ENCODE measurements at places on chromosomes 7 and 10.

GRCh38 chr10:105149371-105149891 is 508.3 kb downstream of the SORCS3 start:
- DNase-seq: no peak

- no peak for DNase-seq
Measured at GRCh38 chr7:19623676-19624075, 85.2 kb downstream of the POLR1F start.

DNA sequence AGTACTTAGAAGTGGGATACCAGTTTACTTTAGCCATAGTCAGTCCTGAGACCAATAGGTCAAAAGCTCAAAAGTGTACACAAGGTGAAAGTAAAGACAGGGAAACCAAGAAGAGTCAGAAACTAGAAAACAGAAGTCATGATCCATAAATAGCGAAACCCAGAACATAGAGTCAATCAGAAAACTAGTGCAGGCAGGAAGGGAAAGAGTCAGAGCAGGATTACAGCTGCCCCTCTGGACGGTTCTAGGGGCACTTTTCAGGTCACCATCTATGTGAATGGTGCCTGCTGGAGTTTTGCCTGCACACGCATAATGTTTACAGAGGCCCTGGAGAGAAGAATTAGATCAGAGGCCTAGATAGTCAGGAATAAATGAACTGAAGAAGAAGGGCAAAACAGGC is 22.4 kb upstream of the DMTF1 start:
- no peak for DNase-seq

GRCh38 chr7:142717453-142717852 is 31.8 kb upstream of the PRSS1 start:
- DNase-seq: peak; percentile 96

DNA sequence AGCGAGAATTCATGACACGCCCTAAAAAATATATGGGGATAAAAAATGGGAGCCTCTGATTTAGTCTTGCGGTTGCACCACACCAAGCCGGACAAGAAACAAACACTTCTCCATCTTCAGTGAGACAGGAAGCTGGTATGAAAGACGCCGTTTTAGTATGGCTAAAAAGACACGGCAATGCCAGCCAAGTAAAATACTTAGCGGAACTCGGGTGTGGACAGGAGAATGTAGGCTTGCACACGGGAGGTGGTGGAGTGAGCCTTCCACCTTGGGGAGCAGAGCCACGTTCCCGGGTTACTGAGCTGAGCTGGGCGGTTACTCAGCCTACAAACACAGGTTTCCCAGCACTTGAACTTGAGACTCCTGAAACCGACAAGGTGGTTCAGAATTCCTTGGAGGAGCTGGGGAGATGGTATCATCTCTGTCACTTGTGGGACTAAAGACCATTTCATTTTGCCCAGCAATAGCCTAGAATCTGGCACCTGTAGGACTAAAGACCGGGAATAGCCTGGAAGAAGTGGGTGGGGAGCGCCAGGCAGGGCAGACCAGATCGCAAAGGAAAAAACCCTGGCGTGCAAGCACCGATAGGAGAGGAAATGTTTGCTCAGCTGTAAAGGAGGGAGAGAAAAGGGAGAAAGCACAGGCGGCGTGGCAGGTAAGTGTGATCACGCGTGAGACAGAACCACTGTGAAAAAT is 34.8 kb upstream of the SEPHS1 start:
- DNase-seq: no peak

GRCh38 chr10:86357041-86357440 is 9.6 kb downstream of the GRID1 start:
- no peak for DNase-seq

- no peak for DNase-seq
Measured at GRCh38 chr10:18594574-18595156, 56.7 kb downstream of the NSUN6 start.

- DNase-seq: no peak
Measured at GRCh38 chr7:140364819-140365218, 33.5 kb downstream of the SLC37A3 start.

DNA sequence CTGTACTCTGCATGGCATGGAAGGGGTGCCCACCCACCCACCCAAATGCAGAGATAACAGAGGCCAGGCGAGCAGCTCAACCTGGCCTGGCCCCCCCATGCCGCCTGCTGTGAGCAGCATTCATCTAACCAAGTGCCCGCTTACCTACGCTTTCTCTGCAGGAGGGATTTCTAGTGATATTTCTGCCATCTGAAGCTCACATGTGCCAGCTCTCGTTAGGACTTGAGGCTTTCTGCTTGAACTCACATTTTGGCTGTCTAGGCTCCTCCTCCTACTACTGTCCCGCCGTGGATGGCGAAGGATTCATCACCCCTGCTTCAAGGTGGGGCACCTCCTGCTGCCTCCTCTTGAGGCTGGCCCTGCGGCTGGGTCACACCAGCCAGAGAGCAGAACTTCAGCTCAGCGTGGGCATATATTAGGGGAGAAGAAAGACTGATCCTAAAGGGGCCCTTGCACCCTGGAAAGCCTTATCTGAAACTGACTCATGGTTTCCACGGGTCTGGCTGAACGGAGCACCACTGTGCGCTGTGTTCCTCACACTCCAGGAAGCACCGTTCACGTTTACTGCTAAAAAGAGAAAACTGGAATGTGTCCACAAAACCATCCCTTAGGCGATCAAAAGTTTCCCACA is 45.5 kb downstream of the CTBP2 start:
- DNase-seq: no peak

- no peak for DNase-seq
Measured at GRCh38 chr7:17863095-17863808, 77.0 kb downstream of the SNX13 start.

- no peak for DNase-seq
Measured at GRCh38 chr7:111475959-111476358, 86.3 kb downstream of the IMMP2L start.

GRCh38 chr7:124364283-124364682 is 331.4 kb upstream of the TMEM229A start:
- DNase-seq: no peak

DNA sequence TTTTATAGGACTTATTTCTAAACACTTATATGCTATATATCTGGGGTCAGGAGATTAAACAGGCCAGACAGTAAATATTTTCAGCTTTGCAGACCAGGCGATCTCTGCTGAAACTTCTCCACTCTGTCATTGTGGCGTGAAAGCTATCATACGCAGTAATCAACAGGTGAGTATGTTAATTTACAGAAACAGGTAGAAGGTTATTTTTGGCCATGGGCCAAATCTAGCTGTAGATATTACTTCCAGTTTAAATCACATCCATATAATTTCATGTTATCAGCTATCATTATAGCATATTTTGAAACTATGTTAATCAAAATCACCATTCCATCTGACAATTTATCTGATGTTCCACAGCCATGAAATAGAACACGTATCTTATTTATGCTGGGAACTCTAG is 67.8 kb downstream of the GPR37 start:
- no peak for DNase-seq

DNA sequence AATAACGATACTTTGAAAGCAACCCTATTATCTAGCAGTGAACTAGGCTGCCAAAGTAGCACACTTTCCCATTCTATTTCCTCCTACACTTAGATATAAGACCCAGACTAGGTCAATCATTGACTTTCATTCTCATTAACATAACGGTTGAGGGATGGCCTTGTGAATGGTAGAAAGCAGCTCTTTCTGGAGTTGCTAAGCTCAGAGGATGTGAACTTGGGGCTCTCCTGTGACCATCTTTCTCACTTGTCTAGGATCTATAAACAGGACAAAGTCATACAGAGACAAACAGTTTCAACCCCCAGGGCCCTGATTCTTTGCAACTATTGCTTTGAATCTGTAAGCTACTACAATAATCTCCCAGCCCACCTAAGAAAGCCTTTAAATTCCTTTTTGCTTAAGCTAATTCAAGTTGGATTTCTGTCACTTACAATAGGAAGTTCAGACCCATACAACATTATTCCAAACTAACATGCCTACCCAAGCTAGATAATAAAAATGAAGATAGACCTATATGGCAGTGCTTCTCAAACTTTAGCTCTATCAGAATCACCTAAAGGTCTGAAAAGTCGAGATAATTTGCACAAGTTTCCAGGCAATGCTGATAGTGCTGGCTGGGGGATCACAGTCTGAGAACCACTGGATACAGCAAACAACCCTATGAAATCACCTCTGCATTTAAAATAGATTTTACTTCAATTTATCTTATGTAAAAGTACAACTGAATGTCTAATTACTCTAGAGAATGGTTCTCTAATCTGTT is 16.7 kb downstream of the P4HA1 start:
- DNase-seq: no peak

GRCh38 chr10:44008270-44008916 is 359.7 kb upstream of the ZNF32 start:
- DNase-seq: no peak

- no peak for DNase-seq
Measured at GRCh38 chr10:84765656-84766055, 437.3 kb downstream of the CCSER2 start.

GRCh38 chr10:62243647-62243997 is 25.0 kb downstream of the RTKN2 start:
- DNase-seq: no peak

DNA sequence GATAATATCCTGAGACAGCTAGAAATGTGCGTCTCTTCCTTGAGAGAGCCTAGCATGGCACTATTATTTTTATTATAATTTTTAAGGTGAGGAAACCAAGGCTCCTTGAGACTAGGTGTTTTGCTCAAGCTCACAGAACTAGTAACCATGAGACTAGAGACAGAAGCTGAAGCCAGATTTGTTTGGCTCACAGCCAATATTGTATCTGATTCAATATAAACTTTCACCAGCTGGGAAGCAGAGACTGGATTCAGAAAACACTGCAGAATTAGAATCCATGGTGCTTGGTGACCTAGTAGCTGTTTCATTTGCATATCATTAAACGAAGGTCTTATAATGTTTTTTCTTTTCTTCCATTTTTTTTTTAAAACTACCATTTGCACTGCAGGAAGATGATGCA is 64.4 kb downstream of the DNAJB9 start:
- no peak for DNase-seq

- DNase-seq: peak; percentile 6
Measured at GRCh38 chr7:48089046-48090003, at the start of gene UPP1. Gene UPP1, plus strand, starts transcription at chr7:48089265. Its CDS starts 5,519 bp downstream, at chr7:48094784.

GRCh38 chr10:4561296-4561695 is 264.7 kb upstream of the AKR1E2 start:
- no peak for DNase-seq

- DNase-seq: no peak
Measured at GRCh38 chr7:37729181-37729580, 45.6 kb downstream of the GPR141 start.

DNA sequence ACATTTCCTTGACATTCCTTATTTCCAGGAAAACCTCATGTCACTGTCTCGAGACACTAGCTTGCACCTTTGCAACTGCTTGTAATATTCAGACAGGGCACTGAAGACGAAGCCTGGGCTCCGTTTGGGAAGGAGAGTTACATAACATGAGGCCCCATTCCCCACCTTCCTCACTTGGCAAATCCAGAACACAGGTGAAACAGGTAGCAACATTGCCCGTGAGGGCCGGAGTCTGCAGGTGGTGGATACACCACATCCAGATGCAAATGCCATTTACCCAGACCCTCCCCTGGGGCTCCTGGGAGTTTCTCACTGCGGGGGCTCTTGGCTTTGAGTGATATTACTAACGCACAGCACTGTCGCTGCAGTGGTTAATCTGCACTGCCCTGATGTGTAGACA is 491.0 kb downstream of the PTPRN2 start:
- no peak for DNase-seq

GRCh38 chr10:111139567-111139966 is 62.7 kb downstream of the ADRA2A start:
- DNase-seq: no peak
